ENCODE measurements at places on chromosomes 6 and 20. TPM values are rescaled to one million over a fixed set of nuclear protein-coding genes. Genes with fewer than 3 reads are reported as not detected.

FAM209B gene
- not detected for polyA plus RNA-seq

MAS1 gene
- not detected for polyA plus RNA-seq

SAPCD1 gene
- polyA plus RNA-seq = 3.0 TPM

CTAGE9 gene
- polyA plus RNA-seq = not detected

SLC22A23 gene
- 4.2 TPM for polyA plus RNA-seq

ADGRG6 gene
- polyA plus RNA-seq = 166 TPM

LHFPL5 gene
- not detected for polyA plus RNA-seq

SNAP91 gene
- polyA plus RNA-seq = 1.4 TPM

RTN4IP1 gene
- polyA plus RNA-seq = 2.2 TPM

DOK5 gene
- 3.5 TPM for polyA plus RNA-seq
